Left cardiac atrium (tissue), 4 donors: ENCODE measurements at places on chromosomes 12 and 14. TPM values are rescaled to one million over a fixed set of nuclear protein-coding genes. Genes with fewer than 3 reads are reported as not detected.

The NFE2 gene
- 1.6 TPM for total RNA-seq

- DNase-seq, result no peak
Observed at GRCh38 chr12:67449591-67450052, 180.5 kb downstream of the CAND1 start.

GRCh38 chr12:71440345-71440762 is 756 bp downstream of the LGR5 start:
- DNase-seq, result no peak

GRCh38 chr14:61861320-61861865 is 99.2 kb downstream of the SNAPC1 start:
- no peak for DNase-seq

DNA sequence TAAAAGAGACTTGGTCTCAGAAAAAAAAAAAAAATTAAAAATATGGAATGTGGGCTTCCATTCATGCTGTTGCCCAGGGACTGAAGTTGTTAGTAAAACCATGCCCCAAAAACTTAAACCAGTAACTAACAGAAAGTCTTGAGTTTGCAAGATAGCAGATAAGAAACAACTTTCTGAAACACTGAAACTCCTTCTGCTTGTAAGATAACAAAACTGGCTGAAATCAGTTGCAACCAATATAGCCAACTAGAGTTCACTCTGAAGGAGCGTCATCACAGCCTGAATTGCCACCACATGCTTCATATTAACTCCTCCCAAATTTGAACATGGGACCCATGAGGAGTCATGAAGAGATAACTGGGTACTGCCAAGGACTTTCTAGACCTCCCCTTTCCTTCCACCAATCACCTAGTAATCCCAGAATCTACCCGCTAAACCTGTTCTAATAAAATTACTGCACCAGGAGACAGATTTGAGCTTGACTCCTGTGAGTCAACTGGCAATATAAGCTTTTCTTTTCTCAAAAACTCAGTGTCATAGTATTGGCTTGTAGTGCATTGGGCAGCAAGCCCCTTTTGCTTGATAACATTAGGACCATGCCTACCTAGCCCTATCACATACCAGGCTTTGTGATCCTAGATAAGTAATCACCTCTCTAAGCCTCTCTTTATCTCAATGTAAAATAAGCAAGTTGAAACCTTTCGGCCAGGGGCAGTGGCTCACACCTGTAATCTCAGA is 53.6 kb downstream of the R3HDM2 start:
- no peak for DNase-seq

DNA sequence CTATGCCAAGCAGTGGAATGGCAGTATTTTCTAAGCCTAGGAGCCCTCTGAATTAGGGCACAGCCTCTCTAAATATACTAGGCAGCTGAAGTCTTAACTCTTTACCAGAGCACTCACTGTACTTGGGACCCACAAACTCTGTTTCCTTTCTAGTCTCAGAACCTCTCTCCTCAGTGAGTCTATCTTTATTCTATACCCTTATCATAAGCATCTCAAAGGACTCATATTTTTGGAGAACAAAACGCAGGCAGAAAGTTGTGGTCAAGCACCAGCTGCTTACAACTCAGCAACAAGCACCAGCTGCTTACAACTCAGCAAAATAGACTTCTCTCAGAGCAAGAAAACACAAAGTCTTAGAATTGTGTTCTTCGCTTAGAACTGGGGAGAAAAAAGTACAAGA is 993 bp downstream of the CCDC196 start:
- no peak for DNase-seq

DNA sequence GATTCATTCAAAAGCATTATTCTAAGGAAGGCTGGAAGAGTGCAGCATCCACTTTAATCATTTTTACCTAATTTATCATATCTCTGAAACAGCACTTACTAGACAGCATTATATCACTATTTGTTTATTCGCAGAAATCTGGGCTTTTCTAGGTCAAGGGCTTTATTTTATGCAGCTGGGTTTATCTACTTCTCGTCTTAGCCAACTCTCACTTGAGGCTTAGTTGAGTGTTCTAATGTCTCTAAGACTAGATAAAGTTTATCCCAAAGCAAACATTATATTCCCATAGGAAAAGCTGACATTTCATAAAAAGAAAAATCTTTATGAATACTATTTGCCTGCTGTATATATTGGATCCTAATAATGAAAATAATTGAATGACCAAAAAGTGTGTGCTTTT is 720.8 kb upstream of the FLRT2 start:
- no peak for DNase-seq
